Mesenteric fat pad (tissue), 1 donor: ENCODE measurements at places on chromosomes 1 and 21.

GRCh38 chr1:233375653-233376052, 48.1 kb downstream of the MAP3K21 start:
- DNase-seq = no peak

DNA sequence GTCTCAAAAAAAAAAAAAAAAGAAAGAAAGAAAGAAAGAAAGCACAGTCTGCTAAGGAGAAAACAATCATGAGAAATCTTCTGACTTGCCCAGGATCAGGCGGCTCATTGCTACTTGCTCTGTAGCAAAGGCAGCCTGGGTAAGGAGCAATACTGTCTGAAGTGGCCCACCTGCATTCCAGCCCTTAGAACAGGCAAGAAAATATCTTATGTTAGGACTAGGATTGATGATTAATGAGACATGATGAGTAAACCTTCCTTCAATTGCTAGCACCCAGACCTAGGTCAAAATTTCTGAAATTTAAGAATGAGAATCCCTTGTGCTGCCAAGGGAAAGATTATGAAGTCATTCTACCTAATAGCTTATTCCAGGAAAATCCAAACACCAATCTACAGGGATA, 140.8 kb downstream of the DSCAM start:
- no peak for DNase-seq

GRCh38 chr1:19654886-19655717, 9.6 kb upstream of the HTR6 start:
- no peak for DNase-seq

- no peak for DNase-seq
Measured at GRCh38 chr1:207801819-207802218, 50.0 kb downstream of the CD46 start.

- DNase-seq = no peak
Measured at GRCh38 chr1:38344716-38345115, 298.1 kb upstream of the POU3F1 start.

DNA sequence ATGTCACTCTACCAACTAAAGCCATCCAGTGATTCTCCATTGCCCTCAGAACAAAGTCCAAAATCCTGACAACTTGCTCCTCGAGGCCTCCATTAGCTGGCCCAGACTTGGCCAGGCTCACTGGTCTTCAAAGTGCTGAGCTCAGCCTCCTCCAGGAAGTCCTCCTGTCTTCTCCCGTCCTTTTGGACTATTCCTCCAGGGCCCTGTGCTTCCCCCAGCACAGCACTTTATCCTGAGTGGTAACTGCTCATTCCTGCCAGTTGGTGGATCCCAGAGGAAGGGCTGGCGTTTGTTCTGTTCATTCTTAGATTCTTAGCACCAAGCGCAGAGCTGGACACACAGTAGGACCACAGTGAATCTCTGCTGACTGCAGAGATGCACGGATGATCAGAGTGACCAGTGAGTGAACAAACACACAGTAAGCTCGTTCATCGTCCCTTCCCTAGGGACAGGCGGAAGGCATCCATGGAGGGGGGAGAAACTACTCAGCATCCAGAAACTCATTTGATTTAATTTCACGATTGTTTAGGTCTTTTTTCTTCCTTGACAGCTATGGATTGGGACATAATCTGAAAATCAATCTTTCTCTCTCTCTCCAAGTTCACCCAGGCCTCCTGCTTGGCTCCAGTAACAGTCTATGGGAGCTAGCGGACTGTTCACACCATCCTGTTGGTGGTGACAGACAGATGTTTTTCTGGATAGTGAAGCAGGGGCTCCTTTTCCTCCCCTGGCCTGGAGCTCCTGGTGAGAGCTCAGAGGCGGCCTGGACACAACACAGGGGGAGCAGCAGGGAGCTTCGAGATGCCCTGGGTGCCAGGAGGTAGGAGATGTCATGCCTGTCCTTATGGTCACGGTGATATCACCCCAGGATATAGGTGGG, 180.2 kb downstream of the PTPRU start:
- DNase-seq = no peak

- DNase-seq = no peak
Measured at GRCh38 chr1:170176772-170177171, 31.0 kb downstream of the NTMT2 start.
